ENCODE measurements at places on chromosomes 6 and 20. TPM values are rescaled to one million over a fixed set of nuclear protein-coding genes. Genes with fewer than 3 reads are reported as not detected.

DNA sequence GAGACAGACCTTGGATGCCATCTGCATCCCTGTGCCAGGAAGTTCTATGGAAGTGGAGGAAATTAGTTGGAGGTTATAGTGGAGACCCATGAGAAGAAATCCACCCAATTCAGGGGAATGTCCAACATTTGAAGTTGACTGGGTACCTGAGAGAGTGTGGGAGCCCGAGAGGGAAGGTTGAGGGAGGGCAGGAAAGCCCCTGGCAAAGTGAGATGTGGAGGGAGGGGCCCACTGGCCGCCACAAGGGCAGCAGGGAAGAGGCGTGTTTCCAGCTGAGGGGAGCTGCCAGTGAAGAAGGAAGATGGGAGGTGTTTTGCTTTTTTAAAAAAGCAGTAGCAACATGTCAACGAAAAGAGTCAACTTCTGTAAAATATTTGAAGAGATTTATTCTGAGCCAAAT lies 16.3 kb upstream of the SERPINB9 start:
- no peak for DNase-seq

- no peak for DNase-seq
These were observed 556.9 kb downstream of the CD83 start for GRCh38 chr6:14674458-14674857.

- DNase-seq = no peak
These were observed 377.4 kb downstream of the PHF3 start for GRCh38 chr6:64013011-64013410.

GRCh38 chr20:2872459-2873009 lies 747 bp upstream of the PTPRA start:
- peak; percentile 85 for DNase-seq

DNA sequence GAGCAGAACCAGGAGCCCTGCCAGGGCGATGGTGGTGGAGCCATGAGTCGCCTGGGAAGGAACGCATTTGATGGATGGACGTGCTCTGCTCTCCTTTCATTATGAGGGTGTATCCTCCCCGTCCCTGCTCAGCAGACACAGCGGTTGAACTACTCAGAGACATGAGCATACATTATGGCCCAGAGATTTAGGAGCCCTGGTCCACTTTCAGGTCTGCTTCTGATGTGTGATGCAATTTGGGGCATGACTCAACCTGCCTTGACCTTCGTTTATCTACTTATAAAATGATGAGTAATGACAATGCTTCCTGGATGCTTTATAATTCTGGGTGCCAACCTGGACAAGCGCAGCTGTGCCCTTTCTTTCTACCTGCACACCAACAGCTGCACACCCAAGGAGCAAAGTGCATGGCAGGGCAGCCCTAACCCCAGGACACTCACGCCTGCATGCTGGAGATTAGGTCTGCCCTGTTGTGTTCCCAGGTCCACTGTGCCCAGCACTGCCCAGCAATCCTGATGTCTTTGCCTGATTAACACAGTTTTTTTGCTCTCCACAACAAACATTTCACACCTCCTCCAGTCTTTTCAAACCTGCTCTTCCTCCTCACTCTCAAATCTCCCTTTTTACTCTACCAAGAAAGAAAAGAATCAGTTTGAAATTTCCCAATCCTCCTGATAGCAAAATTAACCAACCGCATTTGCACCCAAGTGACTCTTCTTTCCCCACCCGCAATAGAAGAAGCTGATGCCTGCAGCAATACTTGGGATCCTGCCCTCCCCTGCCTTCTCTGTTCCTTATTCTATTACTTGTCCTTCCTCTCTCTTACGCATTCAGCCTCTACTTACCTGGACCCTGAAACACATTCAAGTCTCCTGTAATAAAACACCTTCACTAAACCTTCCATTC lies 81.2 kb downstream of the EZR start:
- no peak for DNase-seq

DNA sequence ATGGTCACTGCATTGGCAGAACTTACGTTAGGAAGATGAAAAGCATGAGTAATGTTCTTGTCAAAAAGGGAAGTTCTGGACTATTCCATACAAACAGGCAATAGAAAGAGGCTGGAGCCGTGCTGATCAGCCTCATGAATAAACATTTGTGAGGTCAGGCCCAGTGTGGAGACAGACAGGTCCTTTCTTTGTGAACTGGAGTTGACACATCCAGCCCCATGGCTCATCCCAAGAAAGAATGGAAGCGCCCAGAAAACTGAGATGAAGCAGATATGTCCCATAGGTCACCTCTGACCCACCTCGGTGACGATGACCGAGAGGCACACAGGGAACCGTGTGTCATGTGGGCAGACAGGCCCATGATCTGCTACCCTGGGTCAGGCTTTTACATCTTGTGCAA lies 276.0 kb upstream of the SGK1 start:
- DNase-seq = no peak

- no peak for DNase-seq
These were observed 43.6 kb upstream of the FAM83D start for GRCh38 chr20:38882600-38882999.

DNA sequence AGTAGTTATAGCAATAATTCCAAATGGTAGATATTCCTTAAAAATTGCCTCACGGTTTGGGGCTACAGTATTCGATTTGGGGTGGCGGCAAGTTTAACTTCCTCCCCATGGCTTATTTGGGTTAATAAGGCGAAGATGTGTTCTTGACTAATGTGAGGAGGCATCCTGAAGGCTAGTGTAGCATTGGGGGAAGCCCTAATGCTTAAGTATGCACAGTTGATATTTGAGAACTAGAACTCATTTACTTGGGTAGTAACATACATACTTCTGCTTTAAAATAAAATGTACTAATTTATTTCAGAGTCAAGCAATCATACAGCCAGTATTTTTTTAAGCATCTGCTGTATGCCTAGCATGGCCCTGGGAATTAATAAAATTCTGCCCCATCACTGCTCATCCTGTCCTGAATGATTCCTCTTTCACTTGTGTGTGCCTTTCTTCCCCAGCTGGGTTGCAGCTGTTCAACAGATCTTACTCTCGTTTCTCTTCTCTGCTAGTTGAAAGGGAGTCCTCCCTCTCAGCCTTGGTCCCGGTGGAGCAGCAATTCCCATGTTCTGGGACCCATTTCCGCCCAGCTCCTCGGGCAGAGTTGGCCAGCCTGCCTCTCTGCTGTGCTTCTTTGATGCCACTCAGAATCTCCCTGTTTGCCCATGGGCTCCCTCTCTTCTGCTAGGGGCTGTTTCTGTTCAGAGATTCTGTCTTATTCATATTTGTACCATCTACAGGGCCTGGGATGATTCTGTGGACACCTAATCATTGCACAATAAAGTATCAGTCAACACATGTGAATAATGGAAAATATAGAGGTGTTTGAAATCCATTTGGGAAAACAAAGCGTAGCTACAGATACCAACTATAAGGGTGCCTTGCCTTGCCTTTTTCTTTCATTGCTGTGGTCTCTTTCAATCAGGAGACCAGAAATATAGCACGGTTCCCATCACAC lies 104.8 kb downstream of the ARID1B start:
- DNase-seq = no peak

Gene TAGAP
- not detected for total RNA-seq

Gene DBNDD2
- total RNA-seq = 13.0 TPM

Gene MUC21
- total RNA-seq = not detected

Gene CTAGE9
- total RNA-seq = not detected

Gene TMEM14C
- 131 TPM for total RNA-seq

Gene FBXO30
- 14.1 TPM for total RNA-seq

All from osteoblast (primary cell).